SW 1271 (cell line): ENCODE measurements at places on chromosomes 16 and 17.
A peak's percentile ranks its signal among the peaks of the same experiment; 100 is the strongest.

DNA sequence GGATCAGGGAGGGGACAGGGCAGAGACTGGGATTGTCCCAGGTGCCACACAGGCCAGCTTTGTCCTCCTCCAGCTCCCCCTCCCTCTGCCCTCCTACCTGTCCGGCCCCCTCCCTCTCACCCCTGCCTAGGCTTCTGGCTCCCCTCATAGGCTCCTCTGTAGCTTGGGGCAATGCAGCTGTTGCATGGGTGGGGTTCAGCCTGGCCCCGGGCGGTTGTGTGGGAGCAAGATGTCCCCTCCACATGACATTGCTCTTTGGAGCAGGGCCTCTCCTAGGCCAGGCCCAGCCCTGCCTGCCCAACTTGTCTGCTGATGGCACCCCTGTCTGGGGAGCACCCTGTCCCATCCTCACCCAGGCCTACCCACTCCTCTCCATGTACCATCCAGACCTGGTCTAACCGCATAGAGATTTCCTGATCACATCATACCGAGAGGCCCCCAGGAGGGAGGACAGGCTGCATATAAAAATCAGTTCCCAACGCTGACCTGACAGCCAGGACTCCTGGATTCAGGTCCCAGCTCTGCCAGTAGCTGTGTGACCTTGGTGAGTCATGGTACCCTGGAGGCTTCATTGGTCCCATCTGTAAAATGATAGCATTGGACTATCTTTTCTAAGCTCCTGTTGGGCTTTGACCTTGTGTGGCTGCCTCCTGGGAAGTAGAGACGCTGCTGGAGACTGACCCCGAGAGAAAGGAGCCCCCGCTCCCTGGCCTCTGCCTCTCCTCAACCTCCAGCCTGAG lies 48.8 kb upstream of the DLX4 start:
- DNase-seq = no peak

DNA sequence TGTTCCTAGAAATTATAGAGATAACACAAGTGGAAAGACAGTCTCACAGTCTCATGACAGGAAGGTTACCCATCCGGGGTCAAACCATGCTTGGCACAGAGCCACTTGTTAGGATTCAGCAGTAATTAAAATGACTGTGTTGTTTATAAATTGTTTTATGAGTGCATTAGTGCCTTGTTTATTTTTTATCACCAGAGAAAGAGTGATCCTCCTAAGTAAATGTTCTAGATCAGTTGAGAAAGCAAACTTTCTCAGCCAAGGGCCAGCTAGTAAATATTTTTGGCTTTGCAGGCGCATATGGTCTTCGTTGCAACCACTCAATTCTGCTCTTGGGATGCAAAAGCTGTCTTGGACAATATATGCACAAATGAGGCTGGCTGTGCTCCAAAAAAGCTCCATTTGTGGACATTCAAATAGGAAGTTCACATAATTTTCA lies 253.9 kb upstream of the CACNG5 start:
- DNase-seq = no peak

DNA sequence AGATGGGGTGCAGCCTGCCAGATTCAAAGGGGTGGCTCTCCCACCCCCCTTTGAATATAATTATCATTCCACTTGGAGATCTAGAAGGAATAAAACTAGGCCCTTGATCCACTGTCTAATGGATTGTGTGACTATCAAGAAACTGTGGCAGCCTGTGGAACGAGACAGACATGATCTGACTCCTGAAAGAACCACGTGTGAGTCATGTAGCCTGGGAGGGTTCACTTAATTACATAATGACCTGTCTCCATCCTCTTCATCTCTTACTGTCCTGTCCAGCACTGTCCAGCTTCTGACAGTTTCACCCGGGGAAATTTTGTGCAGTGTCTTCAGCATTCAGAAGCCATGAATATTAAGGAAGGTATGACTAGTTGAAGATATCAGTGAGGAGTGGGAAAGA lies 43.3 kb upstream of the CDH13 start:
- no peak for DNase-seq

- DNase-seq = no peak
Measured at GRCh38 chr16:78988361-78988969, 612.1 kb downstream of the MAF start.

DNA sequence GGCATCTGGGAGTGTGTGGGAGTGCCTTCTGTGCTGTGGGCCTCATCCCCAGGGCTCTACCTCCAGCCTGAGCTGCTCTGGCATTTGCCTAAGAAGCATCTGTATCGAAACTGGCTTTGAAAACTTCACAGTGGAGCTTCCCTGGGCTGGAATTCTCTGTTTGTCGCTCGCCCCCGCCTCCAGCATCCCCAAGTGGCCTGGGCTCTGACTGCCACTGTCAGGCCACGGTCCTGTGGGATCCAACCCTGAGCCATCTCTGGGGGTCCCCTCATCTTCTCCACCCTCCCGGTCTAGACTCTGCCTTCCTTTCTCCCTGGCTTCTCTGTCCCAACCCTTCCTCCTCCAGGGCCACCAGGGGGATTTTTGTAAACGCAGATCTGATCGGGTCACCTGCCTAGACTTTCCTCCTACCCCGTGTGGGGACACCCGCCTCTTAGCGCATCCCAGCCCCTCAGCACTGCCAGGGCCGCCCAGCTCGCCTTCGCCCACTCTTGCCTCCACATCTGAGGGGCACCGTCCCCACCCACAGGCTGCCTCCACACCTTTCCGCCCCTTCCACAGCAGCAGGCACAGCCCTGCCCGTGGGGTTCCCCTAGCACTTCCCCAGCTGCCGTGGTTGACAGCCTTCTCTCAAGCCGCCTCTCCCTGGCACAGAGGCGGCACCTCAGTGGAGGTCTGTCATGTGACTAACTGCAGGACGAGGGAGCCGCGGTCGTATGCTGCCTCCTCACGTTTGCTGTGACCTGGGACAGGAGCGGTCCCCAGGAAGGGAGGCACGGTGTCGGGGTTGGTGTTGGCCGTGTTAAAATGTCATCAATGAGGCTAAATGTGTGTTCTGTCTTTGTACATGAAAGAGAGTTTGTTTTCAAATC lies 12.0 kb downstream of the TBC1D24 start:
- no peak for DNase-seq

- DNase-seq = no peak
Measured at GRCh38 chr17:69535016-69535570, 120.6 kb downstream of the MAP2K6 start.

- no peak for DNase-seq
Measured at GRCh38 chr16:11203111-11203623, 52.8 kb downstream of the SOCS1 start.

DNA sequence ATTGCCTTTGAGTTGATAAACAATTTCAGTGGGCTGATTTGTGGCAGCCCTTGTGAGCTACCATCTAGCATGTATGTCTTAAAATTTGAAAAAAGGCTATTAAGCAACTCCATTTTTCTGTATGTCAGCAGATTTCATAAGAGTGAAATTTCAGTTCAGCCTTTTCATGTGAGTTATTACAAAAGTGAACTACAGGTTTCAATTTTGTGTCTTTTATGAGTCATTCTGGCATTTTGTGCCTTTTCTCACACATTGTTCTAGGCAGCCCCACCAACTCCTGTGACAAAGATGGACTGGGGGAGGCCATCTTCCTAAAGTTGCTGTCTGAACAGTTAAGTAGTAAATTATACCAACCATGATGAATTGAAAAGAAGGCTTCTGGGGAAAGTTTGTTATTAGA lies 52.1 kb downstream of the USP10 start:
- DNase-seq = no peak

- DNase-seq = peak; percentile 14
Measured at GRCh38 chr17:82238472-82239201, 9.8 kb downstream of the SLC16A3 start.

GRCh38 chr16:53629607-53630312 lies 73.9 kb downstream of the RPGRIP1L start:
- no peak for DNase-seq

- DNase-seq = no peak
Measured at GRCh38 chr17:19244781-19245180, 7.6 kb downstream of the EPN2 start.
